ENCODE measurements at places on chromosomes 4 and X.

DNA sequence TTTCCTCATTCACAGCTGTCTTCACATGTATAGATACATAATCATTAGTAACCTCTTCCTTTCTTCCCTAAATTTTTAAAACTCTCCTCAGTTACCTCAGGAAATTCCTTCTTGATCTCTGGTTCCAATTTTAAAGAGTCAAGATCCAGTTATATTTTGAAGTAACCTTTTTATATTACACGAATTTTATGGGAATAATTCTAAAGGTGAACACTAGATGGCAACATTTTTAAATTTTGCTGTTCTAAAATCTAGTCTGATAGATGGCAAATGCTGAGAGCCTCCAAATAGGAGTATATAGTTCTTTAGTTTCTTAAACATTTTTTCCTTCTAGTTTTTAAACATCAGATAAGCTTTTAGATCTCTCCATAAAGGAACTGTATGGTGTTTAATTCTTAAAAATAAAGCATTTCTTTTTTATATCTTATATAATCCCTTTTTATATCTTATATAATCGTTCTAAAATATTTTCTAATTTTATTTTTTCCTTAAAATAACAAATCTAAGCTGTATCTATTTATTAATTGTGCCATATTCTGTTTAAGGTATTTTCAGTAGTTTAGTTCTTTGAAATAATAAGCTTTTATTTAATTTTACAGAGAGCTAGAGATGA, 37.9 kb upstream of the PAPSS1 start:
- peak; percentile 51 for DNase-seq

GRCh38 chr4:154612472-154613414, at the start of gene FGG:
Gene FGG (minus strand): TSS chr4:154612656. CDS start chr4:154612609, 47 bp downstream.
- no peak for DNase-seq

DNA sequence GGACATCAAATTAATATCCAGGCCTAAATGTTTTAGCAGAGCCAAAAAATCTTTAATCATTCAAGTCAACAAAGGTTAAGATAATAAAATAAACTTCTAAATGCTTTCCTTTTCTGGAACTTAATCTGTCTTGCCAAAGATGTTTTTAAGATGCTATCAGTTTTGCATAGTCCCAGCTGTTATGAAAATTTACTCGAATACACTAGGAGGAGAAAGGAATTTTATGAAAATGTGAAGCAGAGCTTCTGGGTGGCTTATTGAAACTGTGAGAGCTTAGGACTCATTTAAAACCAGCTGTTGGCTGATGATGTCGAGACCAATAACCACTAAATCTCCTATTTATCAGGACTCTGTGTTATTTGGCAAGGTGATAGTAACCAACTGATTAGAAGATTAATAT, 202.2 kb upstream of the ETNPPL start:
- DNase-seq = no peak

DNA sequence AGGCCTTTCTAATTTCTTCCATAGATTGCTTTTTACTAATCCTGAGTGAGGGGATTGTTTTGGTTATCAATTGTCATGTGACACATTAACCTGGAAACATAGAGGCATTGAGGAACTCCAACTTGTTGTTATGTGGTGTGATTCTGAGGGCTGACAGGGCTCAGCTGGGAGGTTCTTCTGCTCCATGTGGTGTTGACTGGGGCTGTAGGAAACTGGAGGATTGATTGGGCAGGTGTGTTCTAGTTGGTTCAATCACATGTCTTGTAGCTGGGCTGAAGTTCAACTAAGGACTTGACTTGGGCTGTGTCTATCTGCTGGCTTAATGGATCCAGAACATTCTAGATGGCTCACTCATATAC, 10.8 kb upstream of the CRLF2 start:
- no peak for DNase-seq

GRCh38 chrX:149845385-149845784, 35.6 kb upstream of the MAGEA8 start:
- no peak for DNase-seq

- DNase-seq = peak; percentile 91
These were observed 41.2 kb downstream of the SH3RF1 start for GRCh38 chr4:169229571-169230028.

DNA sequence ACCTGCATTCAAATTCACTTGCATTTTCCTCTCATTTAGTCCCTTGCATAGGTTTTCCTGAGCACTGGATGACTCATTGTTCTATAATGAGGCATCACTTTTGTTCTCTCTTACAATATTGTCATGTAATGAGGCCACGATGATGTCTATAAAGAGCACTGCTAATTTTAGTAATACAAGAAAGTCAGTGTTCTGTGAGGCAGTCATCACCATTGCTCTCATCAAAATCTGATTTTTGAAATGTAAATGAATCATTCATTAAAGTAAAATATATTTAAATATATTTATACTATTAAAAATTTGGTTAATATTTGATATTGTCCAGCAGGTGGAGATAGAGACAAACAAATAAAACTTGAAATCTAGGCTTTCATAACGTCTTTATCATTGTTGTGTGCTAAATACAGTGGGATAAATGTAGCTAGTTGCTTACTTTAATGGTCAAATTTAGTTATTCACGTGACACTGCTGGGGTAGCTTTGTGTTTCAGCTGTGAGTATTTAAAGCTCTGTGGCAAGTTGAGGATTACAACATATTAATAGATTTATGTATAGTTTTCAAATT, 15.4 kb downstream of the HMGB2 start:
- DNase-seq = peak; percentile 59

DNA sequence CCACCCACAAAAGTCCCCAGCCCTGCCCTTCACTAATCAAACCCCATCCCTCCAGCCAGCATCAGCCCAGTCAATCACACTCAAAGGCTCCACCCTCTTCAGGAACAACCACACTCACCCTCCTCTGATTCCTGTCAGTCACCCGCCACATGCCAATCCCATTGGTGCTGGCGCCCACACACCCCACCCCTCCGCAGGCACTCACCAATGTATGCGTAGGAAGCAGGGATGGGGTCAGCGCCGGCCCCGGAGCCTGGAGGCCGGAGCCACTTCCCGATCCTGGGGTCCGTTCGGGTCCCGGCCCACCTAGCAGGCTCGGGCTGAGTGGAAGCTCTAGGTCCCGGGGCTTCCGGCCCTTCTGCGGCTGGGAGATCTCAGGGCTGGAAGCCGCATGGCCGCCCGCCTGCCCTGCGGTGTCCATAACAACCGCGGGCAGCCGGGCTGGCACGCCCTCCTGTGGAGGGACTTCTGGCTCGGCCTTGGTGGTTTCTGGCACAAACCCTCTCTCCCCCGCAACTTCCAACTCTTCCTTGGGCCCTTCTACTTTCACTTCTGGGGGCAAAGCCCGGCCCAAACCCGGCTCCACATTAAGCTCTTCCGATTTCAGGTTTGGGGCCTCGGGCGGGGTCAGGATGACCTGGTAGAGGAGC, 7.9 kb upstream of the CFP start:
- no peak for DNase-seq

- DNase-seq = peak; percentile 66
These were observed 109.5 kb upstream of the MYOZ2 start for GRCh38 chr4:119025916-119026661.

DNA sequence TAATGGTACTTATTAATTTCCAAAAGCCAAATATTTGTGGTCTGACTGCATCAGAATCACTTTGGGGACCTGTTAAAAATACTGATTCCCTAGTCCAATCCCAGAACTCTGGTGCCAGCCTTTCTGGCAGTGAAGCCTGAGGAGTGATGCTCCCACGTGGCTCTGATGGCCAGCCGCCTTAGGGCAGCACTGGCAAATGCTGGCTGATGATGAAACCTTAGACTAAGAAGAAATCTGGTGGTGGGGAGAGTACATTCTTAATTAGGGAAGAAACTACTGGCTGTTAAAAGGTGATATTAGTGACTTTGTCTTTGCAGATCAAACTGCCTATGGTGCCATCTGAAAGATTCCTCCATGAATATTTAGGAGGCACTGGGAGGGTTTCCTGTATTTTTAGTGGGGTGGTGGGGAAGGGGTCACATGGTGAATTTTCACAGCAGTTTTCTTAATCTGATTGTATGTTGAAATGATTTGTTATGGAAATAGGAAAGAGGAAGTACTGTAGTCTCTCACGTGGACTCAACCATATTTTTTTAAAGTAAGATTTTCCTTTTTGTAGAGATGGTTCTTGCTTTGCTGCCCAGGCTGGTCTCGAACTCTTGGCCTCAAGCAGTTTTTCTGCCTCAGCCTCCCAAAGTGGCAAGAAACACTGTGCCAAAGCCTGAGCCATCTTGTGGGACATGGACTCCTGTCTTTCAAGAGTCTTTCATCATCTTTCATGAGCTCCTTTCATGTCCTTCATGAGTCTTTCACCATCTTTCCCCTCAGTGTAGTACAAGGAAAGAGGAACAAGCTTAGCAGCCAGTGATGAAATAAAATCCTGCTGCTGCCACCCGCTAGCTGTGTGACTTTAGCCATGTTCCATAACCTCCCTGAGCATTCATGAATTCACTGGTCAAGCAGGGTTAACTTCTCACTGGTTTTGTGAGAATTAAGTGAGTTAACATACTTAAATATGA, 90.8 kb downstream of the ZNF330 start:
- no peak for DNase-seq

- peak; percentile 80 for DNase-seq
These were observed 72.8 kb downstream of the CLCN5 start for GRCh38 chrX:49995107-49995731.

DNA sequence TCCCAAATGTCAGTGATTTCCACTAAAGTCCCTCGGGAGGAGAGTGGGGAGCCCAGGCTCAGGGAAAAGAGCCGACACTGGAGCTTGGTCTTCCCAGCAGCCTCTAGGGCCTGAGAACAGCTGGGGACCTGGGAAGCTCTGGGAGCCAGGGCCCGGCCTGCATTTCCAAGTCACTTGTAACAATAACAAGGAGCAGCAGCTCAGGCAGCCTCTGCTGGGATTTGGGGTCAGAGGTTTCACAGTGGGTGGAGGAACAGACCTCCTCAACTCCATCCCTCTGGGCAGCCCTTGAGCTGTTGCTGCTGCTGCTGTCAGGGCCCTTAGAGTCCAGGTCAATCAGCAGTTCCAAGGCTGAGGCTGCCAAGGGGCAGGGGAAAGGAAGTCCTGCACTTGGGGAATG, 11.1 kb downstream of the STARD8 start:
- DNase-seq = no peak

DNA sequence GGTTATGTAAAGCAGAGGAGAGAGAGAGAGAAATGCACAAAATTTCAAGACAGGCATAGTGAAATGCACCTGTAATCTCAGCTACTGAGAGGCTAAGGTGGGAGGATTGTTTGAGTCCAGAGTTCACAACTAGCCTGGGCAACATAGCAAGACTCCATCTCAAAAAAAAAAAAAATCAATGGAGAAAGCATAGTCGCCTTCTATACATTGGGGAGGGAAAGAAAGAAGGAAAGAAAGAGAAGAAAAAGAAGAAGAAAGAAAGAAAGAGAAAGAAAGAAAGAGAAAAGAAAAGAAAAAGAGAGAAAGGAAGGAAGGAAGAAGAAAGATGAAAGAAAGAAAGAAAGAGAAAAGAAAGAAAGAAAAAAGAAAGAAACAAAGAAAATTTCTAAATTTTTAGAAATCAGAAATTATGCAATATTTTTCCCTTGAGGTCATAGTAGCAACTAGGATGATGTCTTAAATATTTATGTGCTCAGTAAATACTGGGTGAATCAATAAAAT, 53.4 kb downstream of the DKK2 start:
- DNase-seq = no peak

- peak; percentile 67 for DNase-seq
These were observed 54.7 kb downstream of the CNGA2 start for GRCh38 chrX:151789179-151789800.

- DNase-seq = no peak
These were observed 355.0 kb downstream of the SH3BGRL start for GRCh38 chrX:81556880-81557279.
